ENCODE measurements at places on chromosomes 6 and 20.

- DNase-seq, result no peak
Measured at GRCh38 chr20:1369970-1370369, 22.9 kb downstream of the FKBP1A start.

- DNase-seq, result no peak
Measured at GRCh38 chr6:32906539-32906938, 34.3 kb downstream of the HLA-DMB start.

- DNase-seq, result no peak
Measured at GRCh38 chr6:142914369-142914768, 30.6 kb downstream of the HIVEP2 start.

DNA sequence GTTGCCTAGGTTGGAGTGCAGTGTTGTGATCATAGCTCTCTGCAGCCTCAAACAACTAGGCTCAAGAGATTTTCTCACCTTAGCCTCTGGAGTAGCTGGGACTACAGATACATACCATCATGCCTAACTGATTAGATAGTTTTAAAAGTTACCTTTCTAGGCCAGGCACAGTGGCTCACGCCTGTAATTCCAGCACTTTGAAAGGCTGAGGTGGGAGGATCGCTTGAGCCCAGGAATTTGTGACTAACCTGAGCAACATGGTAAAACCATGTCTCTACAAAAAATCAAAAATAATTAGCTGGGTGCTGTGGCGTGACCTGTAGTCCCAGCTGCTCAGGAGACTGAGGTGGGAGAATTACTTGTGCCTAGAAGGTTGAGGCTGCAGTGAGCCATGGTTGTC lies 41.2 kb downstream of the SLC17A5 start:
- no peak for DNase-seq

DNA sequence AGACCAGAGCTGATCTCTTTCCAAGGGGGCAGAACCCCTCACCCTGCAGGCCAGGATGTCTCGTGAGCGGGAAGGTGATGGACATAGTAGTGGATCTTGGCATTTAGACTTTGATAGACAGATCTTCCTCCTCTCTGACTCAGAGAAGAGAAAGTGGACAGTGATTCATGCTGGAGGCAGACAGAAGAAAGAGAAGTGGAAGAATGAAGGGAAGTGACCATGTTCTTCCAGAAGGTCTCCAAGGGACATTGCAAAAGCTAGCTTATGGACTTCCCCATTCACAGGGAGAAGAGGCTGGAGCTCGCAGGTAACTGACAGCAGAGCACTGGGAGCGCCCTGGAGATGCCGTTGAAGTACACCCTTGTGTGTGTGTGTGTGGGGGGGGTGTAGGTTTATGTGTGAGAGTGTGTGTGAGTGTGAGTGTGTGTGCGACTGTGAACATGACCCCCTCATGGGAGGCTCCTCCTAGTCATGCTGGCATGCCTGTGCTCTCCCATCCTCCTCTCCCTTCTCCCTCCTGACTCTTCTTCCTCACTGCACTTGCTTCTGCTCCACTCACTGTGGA lies 8.0 kb upstream of the RAET1L start:
- DNase-seq, result no peak

DNA sequence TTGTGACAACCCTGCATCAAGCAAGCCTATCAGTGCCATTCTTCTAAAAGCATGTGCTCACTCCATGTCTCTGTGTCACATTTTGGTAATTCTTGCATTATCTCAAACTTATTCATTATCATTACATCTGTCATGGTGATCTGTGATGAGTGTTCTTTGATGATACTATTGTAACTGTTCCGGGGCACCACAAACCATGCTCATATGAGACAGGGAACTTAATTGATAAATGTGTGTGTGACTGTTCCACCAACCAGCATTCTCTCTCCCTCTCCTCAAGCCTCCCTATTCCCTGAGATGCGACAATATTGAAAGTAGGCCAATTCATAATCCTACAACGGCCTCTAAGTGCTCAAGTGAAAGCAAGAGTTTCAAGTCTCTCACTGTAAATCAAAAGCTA lies 4.0 kb downstream of the HUS1B start:
- no peak for DNase-seq

DNA sequence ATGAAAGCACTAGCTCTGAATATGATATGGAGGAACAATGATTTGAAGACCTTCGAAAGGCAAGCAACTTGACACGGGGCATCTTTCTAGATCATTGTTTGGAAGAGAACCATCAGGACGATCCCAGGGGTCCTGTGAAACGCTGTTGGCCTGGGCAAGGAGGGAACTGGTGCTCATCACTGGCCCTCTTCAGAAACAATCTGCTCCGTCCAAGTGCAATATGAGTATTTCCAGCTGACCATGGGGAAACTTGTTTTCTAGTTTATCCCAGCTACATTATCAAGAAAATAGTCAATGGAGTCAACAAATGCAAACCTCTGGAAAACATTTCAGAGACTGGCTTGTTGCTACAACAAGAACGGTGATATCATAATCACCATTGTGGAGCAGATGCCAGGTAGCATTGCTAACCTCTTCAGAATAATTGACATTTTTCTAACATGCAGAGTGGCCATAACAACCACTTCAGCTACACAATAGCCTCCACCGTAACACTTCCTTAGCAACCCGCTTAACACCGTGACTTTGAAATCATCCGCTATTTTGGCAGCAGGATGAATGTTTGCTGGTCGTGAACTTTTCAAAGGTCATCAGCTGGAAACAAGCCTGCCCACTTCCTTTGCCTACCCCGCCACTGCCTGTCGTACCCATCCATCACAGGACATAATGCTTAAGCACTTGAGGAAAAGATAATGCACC lies 112.0 kb upstream of the PDE10A start:
- DNase-seq, result no peak

GRCh38 chr6:69957985-69958559 lies 91.7 kb downstream of the COL19A1 start:
- no peak for DNase-seq

GRCh38 chr20:8964959-8965562 lies 103.8 kb upstream of the PLCB4 start:
- DNase-seq, result no peak

GRCh38 chr20:55582498-55582897 lies 422.8 kb downstream of the CBLN4 start:
- DNase-seq, result no peak

- no peak for DNase-seq
Measured at GRCh38 chr6:64335195-64335594, 699.6 kb downstream of the PHF3 start.

DNA sequence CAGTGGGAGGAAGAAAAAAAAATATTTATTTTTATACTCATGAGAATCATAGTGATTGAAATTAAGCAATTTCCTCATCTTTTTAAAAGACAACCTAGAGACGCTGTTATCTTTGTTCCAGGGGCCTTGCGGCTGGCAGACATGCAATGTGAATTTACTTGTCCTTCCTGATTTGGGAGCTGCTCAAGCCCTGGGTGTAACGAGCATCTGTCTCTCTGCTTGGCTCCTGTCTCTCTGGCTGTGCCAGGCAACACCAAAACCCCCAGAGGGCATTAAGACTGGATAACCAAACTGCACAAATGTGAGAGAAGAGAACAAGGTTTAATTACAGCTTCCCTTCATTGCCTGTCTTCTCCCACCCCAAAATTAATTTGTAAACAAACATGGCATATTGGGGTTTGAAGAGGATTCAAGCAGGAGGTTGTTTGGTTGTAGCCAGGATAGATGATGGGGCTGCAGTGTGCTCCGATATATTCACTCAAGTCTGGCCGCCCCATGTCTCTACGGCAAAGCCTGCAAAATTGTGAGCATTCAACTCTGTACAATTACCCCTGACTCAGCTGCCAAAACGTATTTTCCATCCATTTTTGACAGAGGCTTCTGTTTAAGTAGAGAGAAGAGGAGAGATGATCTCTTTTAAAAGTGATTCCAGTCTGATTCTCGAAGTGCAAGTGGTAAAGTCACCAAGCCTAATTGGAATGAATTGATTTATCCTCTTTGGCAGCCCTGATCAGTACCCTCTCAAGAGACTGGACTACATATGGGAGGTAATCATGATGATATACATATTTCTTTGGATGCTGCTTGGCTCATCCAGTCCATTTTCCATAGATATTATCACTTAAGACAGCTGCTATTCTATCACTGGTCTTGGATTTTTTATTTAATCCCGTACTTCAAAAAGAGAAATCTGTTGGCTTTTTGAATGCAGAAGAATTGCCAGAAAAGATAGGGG lies 170.2 kb downstream of the SLC24A3 start:
- DNase-seq, result no peak

- no peak for DNase-seq
Measured at GRCh38 chr20:31473331-31474096, 1.4 kb downstream of the DEFB124 start.

DNA sequence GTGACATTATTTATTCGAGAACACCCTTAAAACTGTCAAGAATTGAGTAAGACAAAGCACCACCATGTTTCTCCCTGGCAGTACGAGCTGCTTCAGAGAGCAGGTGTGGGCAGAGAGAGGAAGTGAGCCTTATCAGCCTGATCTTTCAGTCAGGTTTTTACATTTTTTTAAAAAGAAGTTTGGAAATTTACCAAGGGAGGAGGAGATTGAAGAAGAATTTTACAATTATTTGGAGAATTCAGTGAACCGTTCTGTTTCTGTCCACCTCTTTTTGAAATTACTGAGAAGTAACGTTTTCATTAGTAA lies 75.5 kb downstream of the ZDHHC14 start:
- DNase-seq, result no peak

DNA sequence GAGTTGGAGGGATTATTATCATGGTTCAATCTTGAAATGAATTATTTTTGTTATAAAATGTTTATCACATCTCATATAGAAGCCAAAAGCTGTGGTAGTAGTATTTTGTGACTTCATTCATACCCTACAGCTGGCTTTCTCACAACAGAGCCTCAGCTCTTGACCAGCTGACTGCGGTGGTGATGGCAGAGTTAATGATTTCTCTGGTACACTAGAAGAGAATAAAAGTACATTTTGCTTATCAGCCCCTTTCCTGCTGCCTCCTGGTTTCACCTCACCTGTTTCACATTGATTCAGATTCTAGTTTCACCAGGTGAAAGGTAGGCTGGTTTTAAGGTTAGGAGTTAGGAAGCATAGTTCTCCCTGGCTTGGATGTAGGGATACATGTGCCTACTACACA lies 55.7 kb downstream of the AFG1L start:
- DNase-seq, result no peak

- no peak for DNase-seq
Measured at GRCh38 chr20:58470336-58471192, 44.6 kb downstream of the APCDD1L start.

DNA sequence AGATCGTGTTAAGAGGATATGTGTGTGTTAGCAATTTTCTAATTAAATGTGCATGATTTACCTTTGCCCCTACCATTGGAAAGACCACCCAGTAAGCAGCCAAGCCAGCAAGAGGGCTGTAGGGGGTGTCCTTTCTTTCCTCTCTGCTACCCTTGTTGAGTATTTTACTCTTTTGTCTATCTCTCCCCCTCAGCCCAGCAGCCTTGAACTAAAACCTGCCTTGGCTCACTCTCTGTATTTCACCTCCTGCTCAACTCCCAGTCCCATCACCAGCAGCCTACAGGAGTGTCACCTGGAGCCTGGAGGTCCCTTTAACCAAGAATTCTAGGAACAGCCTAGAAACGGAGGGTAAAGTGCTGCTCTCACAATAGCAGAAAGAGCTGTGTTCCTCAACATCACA lies 81.0 kb downstream of the HIVEP2 start:
- no peak for DNase-seq

GRCh38 chr20:24479595-24479994 lies 10.2 kb downstream of the SYNDIG1 start:
- no peak for DNase-seq

- no peak for DNase-seq
Measured at GRCh38 chr20:37209661-37210314, 30.4 kb upstream of the MROH8 start.

GRCh38 chr20:50496773-50497385 lies 13.3 kb upstream of the PTPN1 start:
- no peak for DNase-seq

DNA sequence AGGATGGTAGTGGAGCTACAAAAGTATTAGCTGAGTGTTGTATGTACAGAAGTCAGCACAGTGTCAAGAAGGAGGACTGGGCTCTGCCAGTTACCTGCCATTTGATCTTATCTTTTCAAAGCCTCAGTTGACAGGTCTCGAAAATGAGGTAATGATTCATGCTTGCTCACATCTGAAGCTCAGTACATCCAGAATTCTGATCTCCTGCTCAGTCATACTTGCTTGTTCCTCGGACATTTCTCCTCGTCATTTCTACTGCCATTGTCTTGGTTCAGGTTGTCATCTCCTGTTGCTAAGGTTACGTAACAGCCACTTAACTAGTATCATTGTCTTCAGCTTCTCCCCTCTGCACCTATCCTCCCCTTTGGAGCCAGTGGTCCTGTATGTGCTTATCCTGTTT lies 89.5 kb downstream of the SLX4IP start:
- no peak for DNase-seq

DNA sequence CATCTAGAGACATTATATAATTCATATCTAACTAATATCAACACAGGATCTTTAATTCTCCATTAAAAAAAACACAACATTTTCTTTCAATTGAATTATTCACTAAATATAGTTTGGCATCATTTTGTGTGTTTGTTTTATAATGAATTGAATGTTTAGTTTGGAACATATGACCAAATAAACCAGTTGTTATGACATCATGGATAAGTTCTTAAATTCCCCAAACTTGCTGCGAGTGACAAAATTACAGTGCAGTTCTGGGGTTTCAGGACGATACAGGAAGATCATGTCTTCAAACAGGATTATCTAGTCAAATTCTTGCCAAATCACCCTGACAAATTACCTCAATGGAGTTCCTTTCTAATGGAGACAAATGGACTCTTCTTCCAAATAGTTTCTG lies 473.6 kb downstream of the EPM2A start:
- DNase-seq, result no peak

- DNase-seq, result no peak
Measured at GRCh38 chr6:137750297-137750696, 116.8 kb upstream of the TNFAIP3 start.

DNA sequence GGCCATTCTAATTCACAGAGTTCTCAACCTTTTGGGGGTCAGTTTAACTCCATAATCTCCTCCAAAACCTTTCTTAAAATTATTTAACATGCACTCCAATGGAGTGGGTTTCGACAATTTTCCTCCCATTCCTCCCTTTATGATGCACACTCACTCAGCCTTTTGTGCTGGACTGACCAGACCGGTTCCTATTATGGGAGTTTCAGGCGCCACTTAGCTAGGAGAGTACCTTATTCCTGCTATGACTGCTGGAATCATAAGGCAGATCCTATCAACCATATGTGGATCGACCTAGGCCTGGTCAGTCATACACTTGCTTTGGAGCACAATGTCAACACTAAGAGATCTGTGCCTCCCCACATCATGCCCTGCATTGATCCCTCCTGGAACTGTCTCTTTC lies 63.9 kb upstream of the MOCS1 start:
- DNase-seq, result no peak

DNA sequence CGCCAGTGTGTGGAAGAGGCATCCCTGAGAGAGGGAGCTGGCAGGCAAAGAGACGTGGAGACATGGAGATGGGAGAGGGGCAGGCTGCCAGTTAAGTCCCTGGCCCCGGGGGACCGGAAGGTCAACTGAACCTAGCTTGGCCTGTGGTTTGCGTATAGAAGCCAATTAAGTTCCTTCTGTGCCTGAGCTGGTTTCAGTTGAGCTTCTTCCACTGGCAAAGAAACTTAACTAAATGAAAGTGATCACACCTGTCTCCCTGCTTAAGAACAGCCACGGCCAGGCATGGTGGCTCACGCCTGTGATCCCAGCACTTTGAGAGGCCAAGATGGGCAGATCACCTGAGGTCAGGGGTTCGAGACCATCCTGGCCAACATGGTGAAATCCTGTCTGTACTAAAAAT lies 26.7 kb upstream of the NNAT start:
- DNase-seq, result no peak

GRCh38 chr6:130725551-130725950 lies 101.7 kb upstream of the SMLR1 start:
- DNase-seq, result no peak

- no peak for DNase-seq
Measured at GRCh38 chr6:108589244-108589791, 28.6 kb downstream of the FOXO3 start.

All from NCI-H187 treated with DMSO at 0.1 percent for 48 hours (cell line).